AG04450 (cell line): ENCODE measurements at places on chromosomes 5 and 9. TPM values are rescaled to one million over a fixed set of nuclear protein-coding genes. Genes with fewer than 3 reads are reported as not detected.

Gene TNFSF15
- 2.6 and 2.8 TPM in 2 replicates for polyA plus RNA-seq

Gene CTXN3
- not detected in 2 replicates for polyA plus RNA-seq

Gene EGFLAM
- polyA plus RNA-seq: 16.4 and 20.1 TPM in 2 replicates

Gene EFNA5
- polyA plus RNA-seq: 2.4 and 3.0 TPM in 2 replicates

Gene HAPLN1
- polyA plus RNA-seq: not detected in 2 replicates

Gene CSF1R
- polyA plus RNA-seq: 0.09 and 0.12 TPM in 2 replicates

Gene GADD45G
- polyA plus RNA-seq: 0.07 TPM in 1 of 2 replicates, not detected in the other

Gene GGTA1
- polyA plus RNA-seq: not detected in 2 replicates

Gene PTGER4
- polyA plus RNA-seq: 6.2 and 6.8 TPM in 2 replicates
